Fibroblast of villous mesenchyme (primary cell): ENCODE measurements at places on chromosomes 3 and 15.

DNA sequence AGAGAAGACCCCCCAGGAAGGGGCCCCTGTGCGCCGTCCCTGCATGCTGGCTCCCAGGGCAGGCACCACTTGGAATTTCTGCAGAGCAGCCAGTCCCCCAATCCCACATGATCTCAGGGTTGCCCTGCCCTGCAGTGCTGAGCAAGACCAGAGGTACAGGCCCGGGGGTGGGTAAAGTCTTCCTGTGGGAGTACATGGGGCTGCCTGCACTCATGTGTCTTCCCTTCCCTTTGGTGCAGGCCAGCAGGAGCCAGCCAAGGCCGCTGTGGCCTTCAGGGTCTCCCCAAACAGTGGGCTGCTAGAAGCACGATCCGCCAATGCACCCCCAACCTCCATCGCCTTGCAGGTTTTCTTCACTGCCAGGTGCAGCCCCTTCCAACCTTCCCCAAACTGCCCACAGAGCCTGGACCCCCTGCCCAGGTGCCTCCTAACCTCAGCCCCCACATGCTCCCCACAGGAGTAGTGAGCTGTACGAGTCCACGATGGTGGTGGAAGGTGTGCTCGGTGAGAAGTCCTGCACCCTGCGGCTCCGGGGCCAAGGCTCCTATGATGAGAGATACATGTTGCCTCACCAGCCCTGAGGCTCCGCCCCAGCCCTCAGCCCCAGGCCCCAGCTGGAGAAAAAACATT, 15.0 kb downstream of the ACAA1 start:
- DNase-seq = no peak

- DNase-seq = no peak
Observed at GRCh38 chr3:190197346-190197763, 76.7 kb upstream of the P3H2 start.

GRCh38 chr15:63189941-63190768, 749 bp downstream of the RAB8B start:
- DNase-seq = no peak

DNA sequence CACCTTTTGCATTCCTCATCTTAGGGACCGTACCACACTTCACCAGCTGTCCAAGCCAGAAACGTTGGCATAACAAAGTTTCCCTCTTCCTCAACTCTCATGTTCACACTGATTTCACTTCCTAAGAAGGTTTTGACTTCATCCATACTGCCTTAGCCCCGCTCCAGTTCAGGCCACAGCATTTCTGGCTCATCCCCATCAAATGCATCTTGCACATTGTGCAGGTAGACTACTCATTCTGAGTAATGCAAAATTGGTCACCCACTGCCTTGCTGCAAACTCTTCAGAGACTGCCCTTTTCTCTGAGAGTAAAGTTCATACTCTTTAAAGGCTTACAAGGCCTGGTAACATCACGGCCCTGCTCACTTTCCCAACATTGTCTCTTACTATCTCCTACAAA, 8.8 kb downstream of the NUSAP1 start:
- no peak for DNase-seq

- DNase-seq = no peak
Observed at GRCh38 chr3:161284989-161285388, 63.9 kb downstream of the NMD3 start.

GRCh38 chr3:183898028-183898431, 13.3 kb upstream of the PARL start:
- no peak for DNase-seq

DNA sequence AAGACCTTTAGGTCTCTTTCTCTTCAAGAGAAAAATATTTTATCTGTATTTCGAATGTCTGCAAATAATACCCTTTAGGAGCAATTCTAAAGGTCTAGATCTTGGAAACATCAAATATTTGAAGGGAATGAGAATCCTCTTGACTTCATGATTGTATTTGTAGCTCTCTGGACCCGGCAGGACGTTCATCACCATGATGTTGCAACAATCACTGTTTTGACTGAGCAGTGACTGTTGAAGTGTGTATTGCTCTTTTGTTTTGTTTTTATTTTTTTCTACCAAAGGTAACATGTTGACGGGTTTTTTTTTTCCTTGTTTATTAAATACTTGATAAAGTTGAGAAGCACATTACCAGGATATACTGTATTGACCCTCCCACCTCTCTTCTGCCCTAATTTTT, 55.3 kb upstream of the CCR4 start:
- no peak for DNase-seq

- peak; percentile 59 for DNase-seq
Observed at GRCh38 chr3:10344147-10344943, 23.4 kb upstream of the SEC13 start.

DNA sequence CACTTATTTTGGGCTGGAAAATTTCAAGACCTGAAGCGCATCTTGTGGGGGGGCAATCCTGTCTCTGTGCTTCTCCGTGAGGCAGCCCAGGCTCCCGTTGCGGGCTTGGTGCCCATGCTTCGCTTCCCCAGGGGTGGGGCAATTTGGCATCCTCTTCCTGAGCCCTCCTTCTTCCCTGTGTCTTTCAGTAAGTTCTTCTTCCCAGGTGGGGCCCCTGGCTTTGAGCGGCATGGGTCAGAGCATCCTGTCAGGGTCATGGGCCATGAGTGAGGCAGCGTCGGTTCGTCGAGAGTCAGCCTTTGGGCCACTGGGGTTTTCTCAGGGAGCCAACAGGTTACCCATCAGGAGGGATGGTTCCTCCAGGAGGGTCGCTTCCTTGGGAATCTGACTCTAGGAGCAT, 200.7 kb downstream of the UBE3A start:
- no peak for DNase-seq

- DNase-seq = no peak
Observed at GRCh38 chr15:46079046-46079445, 444.2 kb downstream of the SQOR start.
